ENCODE measurements at places on chromosomes 12 and 14.

DNA sequence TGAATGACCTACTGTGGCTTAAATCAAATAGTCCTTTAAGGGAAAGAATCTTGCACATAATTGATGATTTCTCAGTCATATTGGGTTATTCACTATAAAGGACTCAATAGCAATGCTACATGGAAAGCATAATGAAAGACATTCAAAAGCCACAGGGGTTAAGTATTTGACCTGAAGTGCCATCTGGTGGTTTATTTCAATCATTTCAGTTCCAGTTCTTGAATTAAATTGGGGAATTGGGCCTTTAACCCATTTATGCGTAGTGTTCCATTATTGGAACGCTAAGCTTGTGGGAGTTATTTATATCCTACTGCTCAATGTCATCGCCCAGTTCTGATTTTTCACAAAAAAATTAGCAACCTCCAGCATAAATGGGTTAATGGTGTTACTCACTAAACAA lies 41.3 kb upstream of the C12orf71 start:
- DNase-seq, result no peak

- peak; percentile 52 for DNase-seq
Measured at GRCh38 chr14:21087294-21088091, 11.0 kb downstream of the ZNF219 start.

GRCh38 chr14:32298346-32298745 lies 30.8 kb upstream of the AKAP6 start:
- no peak for DNase-seq

- DNase-seq, result no peak
Measured at GRCh38 chr12:54472494-54473262, 724 bp downstream of the GTSF1 start.

DNA sequence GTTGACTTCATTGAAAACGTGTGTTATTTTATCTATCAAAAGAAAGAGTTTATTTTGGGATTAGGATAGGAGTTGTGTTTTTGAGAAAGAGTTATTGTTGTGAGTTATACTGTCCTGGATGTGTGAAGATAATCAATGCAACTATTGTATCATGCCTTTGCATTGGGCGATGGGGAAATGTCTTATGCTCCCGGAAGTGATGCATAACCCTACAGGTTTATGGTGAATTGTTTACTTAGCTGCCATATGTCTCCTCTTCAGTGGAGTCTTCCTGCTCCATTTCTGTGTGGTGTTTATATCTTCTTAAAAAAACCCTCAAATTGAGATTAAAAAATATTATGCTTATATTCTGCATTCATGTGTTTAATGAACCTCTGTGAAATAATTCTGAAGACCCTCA lies 6.5 kb downstream of the PDE3A start:
- no peak for DNase-seq

DNA sequence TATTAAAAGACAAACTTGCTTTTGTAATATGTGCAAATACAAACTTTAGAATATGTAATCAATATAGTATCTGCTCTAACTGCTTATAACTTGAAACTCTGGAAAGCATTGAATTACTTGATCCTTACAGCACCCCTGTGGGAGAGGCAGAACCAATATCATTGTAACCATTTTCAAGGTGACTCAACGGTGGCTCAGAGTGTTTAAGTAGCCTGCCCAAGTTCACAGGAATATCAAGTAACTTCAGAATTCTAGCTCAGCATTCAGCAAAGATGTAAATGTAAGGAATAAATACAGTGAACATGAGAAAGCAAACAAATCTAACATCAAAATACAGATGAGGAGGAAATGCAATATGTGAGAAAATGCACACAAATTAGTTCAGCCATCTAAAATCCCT lies 264.6 kb downstream of the NELL2 start:
- no peak for DNase-seq

- DNase-seq, result no peak
Measured at GRCh38 chr14:104818714-104819161, 17.8 kb downstream of the ZBTB42 start.

DNA sequence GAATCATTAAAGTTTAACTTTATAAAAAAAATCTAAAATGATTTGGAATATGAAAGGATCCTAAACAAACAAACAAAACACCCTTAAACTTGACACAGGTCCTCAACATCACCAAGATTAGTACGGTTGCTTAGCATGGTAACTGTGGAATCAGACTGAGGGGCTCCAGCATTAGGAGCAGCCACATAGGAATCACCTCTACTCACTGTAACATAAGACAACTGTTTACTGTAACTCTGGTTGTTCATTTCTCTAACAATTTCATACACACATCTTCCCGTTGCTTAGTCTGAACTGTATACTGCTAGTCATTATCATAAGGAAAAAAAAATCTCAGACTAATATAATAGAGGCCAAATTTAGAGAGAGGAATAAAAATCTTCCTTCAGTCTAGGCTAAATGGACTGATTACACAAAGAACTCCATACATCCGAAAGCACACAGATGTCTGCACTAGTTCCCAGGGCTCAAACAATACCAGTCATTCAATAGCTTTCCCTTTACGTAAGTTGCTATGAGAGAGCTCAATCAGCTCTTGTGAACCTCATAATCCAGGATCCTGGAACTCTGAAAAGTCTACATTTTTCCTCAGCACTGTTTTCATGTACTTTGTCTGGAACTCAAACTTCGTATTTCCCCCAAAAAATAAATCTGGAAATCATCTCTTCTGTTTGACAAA lies 26.0 kb downstream of the LRP6 start:
- DNase-seq, result no peak

- DNase-seq, result no peak
Measured at GRCh38 chr12:121595520-121595919, 14.7 kb upstream of the KDM2B start.

DNA sequence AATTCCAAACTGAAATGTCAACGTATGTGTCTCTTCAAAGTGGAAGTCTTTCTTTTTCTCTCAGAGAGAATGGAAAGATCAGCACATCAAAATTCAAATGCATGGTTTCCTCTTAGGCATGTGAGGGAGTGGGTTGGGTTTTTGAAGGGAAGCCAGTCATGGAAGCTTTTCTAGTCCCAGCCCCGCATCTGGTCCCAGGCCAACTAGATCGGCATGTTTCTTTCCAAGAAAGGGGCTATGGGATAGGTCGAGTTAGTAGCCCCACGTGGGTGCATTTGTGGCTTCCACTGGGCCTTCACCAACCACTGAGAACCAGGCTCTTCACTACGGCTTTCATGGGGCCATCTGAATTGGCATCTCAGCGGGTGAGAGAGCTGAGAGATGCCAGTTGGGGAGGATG lies 6.6 kb downstream of the C1S start:
- no peak for DNase-seq

- no peak for DNase-seq
Measured at GRCh38 chr14:104652386-104652785, 37.0 kb upstream of the INF2 start.

GRCh38 chr12:105025890-105026289 lies 39.8 kb downstream of the NOPCHAP1 start:
- peak; percentile 34 for DNase-seq

GRCh38 chr14:87278415-87278814 lies 714.6 kb downstream of the GALC start:
- DNase-seq, result no peak

GRCh38 chr14:96095058-96095457 lies 55.9 kb downstream of the C14orf132 start:
- DNase-seq, result no peak

Data from NCI-H2081 treated with DMSO at 0.1 percent for 48 hours (cell line).